ENCODE measurements at places on chromosomes 12 and 14.

- no peak for DNase-seq
Measured at GRCh38 chr12:126355346-126355745, 1290.1 kb downstream of the AACS start.

DNA sequence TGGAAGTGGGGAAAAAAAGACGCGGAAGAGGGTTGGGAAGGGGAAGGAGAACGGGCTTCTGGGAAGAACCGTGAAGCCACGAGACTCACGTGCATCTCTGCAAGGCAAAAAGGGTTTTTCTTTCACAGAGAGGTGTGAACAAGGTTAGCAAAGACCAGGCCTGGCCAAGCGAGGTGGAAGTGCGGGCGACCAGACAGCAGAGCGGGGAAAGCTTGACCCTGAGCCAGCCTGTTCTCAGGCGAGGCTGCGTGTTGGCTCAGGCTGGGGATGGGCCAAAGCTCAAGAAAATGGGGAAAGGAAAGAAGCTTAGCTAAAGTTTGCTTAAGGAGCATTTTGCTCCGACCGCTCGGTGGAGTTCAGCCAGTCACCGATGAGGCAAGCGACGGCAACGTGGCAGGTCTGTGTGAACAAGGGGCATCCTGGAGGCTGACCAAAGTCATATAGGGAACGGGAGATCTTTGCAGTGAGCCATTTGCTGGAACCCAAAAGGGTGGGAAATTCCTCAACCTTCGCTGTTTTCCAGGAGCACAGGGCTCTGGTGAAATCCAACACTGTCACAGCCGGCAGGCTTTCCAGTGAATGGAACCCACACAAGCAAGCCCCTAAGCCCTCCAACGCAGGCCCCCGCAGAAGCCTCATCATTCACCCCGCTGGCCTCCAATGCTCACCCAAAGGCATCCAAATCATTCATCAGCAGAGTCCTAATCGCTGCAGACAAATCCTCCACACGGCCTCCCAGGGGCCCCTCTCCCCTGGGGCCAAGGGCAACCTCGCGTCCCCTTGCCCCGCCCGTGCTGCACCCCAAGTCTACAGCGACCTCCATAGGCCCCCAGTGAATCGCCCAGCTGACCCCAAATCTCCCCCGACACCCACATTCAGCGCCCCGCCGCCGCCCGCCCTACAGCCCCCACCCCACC is 754 bp downstream of the ZNF605 start:
- peak; percentile 10 for DNase-seq

DNA sequence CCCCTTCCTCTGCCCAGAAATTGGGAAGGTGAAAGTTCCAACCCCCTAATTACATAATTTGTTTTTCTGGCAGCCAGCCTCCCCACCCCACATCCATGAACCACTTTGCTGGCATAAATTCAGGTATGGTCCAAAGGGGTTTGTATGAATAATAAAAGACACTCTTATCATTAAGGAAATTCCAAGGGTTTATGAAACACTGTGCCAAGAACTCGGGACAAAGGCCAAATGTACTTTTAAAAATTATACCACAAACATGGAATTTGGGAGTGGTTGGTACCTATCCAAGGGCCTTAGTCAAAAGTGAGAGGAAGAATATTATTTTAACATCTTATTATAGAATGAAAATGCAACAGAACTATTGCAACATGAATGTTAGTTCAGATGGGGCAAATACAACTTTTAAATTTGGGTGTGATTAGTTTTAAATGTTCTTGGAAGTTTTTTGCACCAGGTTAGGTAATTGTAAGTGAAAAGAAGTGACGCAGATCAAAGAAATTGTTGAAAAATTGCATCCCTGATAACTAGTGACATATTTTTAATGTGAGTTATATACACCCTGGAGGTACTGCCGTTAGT is 217.8 kb downstream of the TMEM117 start:
- DNase-seq: no peak

- no peak for DNase-seq
Measured at GRCh38 chr12:67352682-67353081, 83.5 kb downstream of the CAND1 start.

DNA sequence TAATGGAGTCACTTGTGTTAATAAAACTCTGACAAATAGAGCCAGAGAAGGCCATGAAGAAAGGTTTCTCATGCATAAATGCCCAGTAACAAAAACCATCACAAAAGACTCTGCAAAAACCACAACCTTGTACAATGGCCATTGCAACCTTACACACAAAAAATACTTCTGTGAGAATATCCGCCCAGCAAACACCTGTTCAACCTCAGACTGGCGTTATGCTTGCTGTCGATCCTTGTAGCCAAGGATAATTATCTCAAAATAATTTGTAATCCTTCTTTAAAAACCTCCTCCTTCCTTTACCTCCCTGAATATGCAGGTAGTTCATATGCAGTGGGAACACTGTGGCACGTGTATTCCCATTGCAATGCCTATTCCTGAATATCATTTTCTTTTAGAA is 157.1 kb downstream of the SLC41A2 start:
- DNase-seq: no peak

GRCh38 chr12:4850857-4851380 is 58.8 kb upstream of the KCNA1 start:
- no peak for DNase-seq

DNA sequence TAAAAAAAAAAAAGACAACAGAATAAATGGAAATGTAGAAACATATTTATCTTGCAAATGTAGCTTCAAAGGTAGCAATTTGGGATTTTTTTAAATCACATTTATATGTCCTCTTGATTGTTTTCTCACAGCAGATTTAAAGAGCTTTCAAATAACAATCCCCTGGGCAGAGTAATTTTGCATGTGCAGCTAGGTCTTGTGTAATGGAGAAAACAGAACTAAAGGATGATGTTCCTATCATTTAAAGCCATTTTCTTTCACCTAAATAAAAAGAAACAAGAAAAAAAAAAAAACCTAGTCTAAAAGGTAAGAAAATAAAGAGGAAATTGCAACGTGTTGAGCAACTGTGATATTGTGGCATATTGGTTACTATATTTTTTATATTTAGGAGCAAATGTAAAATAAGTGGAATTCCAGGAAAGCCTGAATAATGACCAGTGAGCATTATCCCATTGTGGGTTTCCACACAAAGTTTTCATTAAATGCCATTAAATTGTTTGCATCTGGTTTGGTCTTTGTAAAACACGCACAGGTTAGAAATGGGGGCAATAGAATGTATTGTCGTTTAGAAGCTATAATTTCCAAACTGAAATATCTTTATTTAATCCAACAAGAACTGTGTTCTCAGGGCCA is 215.6 kb downstream of the SLC6A15 start:
- no peak for DNase-seq

DNA sequence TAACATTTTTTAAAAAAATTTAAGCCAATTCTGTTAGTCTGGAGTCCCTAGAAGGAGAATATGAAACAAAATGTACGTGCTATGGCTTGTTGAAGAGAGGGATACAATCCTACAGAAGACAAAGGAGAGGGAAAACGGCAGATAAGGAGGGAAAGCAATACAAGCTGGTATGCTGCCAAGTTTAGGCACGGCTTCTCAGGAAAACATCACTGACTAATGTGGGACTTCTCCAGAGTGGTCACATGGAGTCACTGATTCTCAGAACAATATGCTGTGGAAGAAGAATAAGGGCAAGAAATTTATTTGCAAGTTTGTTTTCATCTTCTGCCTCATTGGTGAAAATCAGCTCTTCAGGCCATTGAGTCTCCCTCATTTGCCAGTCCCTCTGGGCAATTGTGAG is 22.9 kb upstream of the NR1H4 start:
- DNase-seq: no peak

- DNase-seq: peak; percentile 30
Measured at GRCh38 chr14:21041676-21042433, at the start of gene RNASE7. Gene RNASE7, plus strand, starts transcription at chr14:21042362. Its CDS starts 631 bp downstream, at chr14:21042993.

GRCh38 chr12:101327051-101327450 is 47.1 kb downstream of the UTP20 start:
- DNase-seq: no peak

DNA sequence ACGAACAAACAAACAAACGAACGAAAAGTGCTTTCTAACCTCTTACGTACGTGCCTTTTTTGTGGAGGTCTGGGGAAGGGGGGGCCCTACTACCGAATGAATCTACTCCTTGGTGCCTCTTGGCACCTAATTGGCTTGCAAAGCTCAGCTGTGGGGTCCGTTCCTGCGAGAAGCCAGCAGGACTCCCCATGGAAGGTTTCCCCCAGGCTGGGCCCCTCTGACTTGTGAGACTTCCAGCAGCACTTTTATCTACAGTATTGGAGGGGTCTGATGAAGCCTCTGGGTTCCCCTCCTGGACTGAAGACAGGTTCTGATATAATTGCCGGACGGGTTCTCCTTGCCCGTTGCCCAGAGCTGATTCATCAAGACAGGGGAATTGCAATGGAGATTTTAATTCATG is 1.2 kb upstream of the TMEM106C start:
- no peak for DNase-seq

DNA sequence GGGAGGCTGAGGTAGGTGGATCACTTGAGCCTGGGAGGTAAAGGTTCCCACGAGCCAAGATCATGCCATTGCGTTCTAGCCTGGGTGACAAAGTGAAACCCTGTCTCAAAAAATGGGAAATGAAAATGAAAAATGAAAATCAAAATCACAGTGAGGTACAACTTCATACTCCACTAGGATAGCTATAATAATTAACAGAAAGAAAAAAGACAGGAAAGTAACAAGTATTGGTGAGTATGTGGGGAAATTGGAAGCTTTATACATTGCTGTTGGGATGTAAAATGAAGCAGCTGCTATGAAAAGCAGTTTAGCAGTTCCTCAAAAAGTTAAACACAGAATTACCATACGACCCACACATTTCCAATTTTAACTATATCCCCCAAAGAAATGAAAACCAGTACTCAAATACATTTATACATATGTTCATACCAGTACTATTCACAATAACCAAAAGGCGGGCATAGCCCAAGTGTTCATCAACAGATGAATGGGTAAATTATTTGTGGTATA is 22.2 kb downstream of the SGPP1 start:
- DNase-seq: no peak

DNA sequence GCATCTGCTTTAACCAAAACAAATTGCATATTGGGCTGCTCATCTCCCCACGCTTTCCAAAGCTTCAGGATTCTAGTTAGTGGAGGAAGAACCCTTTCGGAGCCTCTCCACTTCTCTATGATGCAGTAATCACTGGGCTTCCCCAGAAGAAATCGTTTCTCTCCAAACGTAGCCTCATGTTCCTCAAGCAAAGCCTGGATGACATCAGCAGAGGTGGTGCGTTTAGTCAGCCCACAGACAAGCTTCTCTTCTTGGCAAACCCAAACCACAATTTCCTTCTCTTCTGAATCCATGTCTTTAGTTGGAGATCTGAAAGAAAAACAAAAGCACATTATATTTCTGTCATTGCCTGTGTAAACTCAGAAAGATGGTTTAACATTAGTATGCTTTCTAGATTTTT is 30.6 kb downstream of the RASSF9 start:
- DNase-seq: no peak

GRCh38 chr12:115710104-115710564 is 567.4 kb downstream of the MED13L start:
- DNase-seq: no peak

- DNase-seq: no peak
Measured at GRCh38 chr12:3207175-3207574, 130.0 kb downstream of the TSPAN9 start.

- DNase-seq: no peak
Measured at GRCh38 chr12:52246720-52247621, 13.9 kb downstream of the KRT7 start.

DNA sequence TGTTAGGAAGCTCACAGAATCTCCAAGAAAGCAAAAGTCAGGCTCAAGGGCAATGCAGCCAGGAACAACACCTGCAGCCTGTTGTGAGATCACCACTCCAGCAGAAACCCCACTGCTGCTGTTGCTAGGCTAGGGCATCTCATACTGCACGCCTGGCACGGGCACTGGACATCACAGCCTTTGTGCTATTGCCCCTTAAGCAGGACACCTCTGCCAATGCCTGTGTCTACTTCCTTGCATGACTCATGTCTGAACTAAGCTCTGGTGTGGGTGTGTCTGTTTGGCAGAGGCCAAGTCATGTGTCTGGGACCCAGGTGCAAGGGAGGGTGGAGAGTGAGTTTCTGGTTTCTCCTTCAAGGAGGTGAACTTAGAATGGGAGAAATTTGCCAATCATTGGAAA is 10.0 kb upstream of the DDX47 start:
- DNase-seq: no peak

DNA sequence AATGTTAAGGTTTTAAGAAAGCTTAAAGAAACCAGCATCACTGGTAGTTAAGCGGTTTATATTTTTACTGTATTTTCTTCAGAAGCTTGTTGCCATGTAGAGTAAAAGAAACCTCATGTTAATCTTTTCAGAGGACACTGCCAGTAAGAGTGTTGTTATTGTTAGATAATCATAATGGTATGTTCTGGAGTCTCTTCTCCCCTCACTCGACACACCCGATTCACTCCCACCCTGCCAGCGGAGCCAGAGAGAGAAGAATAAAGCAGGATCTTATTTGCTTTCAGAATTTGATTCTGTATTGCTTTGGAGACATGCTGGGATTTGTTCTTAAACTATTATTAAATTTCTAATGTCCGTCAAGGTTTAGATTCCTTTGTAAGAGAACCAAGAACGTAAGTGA is 113.7 kb downstream of the SAMD4A start:
- DNase-seq: no peak

- DNase-seq: no peak
Measured at GRCh38 chr12:80101126-80101525, 1.8 kb downstream of the OTOGL start.

DNA sequence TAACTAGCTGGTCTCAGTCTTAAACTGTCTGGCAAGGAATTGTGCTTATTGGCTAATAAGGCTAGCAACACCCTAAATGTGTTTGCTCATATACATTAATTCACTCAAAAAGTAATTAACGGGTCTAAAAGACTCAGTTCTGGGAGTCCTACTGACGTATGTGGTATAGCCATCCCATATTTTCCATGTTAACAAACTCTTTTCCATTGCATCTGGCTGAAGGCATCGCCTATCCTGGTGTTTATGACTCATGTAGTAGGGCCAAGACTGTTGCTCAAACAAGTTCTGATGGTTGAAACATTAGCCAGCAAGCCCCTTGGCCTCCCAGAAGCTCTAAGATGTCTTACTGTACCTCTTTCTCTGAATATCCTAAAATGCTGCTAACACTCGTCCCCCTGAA is 98.5 kb downstream of the PHLDA1 start:
- DNase-seq: no peak

- DNase-seq: no peak
Measured at GRCh38 chr14:52703225-52703624, 3.8 kb upstream of the PSMC6 start.

GRCh38 chr14:59483363-59483762 is 845 bp downstream of the L3HYPDH start:
- no peak for DNase-seq

DNA sequence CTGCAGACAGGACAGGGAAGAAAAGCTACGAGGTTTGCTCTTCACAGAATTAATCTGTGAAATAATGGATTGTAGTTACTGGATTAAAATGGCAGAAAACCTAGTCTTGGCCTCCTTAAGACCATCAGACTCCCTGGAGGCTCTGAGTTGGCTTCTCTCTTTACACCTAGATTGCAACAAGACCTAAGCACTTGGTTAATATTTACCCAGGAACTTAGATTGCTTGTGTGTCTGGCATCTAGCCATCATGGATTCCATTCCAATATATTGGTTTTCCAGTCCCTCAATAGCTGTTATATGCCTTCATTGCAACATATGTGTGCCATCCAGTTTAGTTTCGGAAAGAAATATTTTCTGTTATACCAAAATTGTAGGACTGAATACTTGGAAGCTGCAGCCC is 1.9 kb upstream of the GTF2A1 start:
- no peak for DNase-seq
